ENCODE measurements at places on chromosomes 13 and 19. TPM values are rescaled to one million over a fixed set of nuclear protein-coding genes. Genes with fewer than 3 reads are reported as not detected.

Gene AMH
- 1.5 TPM for total RNA-seq

Gene AMER2
- not detected for total RNA-seq

DNA sequence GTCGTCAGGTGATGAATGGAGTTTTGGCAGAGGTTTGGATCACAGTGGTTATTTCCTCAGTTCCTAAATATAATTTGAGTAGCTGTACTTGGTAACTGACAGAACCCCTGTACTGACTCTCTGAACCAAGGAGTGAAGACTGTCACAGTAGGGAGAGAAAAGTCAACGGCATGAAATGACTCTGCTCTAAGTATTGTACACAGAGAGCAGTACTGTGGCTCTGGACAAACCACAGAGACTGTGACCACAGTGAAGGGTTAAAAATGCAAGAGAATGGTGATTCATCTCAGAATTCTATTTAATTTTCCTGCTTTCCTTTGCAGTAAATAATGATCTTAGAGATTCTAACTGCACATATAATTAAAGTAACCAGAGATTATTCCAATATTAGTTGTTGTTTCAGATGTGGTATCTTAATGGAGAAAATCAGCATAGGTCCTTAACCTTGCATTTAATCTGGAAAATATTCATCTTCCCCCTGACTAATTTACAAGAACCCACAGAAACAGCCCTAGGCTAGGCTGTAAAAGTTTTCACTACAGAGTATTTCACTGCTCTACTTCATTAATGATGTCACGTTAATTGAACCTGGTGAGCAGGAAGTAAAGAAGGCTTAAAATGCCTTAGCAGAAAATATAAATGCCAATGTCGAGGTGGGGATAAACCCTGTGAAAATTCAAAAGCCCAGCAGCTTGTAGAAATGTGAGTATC, 221.9 kb downstream of the LIG4 start:
- no peak for DNase-seq

DNA sequence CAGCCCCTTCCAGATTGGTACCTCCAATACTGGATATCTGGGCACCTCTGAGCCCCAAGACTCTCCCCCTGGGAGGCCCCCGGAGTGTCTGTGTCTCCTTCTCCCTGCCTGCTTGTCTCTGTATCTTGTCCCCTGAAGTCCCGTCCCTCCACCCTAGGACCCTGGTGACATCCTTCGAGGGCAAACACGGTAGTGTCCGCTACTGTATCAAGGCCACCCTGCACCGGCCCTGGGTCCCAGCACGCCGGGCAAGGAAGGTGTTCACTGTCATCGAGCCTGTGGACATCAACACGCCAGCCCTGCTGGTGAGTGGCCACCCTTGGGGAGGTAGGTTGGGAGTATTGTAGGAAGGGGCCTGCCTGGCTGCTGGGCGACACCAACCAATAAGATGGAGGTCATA, 844 bp downstream of the ARRDC2 start:
- no peak for DNase-seq

GRCh38 chr13:32302461-32302860, 12.7 kb downstream of the ZAR1L start:
- DNase-seq: no peak

- no peak for DNase-seq
Measured at GRCh38 chr13:76994281-76994680, 2.4 kb downstream of the CLN5 start.

DNA sequence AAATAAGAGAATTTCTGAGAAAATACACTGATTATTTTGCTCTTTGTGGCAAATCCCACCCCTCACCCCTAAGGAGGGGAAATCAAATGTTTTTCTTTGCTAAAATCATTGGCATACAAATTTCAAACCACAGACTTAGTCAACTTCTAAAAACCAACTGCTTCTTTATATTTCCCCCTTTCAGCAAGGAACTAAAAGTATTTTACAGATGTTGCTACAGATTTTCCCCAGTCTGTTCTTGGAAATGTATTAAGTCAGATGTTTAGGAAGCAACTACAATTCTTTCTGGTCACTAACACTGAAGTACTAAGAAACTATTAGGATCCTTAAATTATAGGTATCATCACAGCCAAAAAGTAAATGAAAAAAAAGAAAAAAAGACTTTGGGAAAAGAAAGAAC, 6.9 kb downstream of the MTMR6 start:
- DNase-seq: no peak

- DNase-seq: no peak
Measured at GRCh38 chr19:7109678-7110289, 40.3 kb downstream of the ZNF557 start.

Measured in dermis blood vessel endothelial cell (primary cell).